Vagina (tissue), 2 donors: ENCODE measurements at places on chromosomes 2 and 18.

GRCh38 chr2:139367416-139367815 lies 587.2 kb upstream of the NXPH2 start:
- no peak for DNase-seq

GRCh38 chr2:199777315-199777714 lies 73.7 kb downstream of the FTCDNL1 start:
- DNase-seq, result no peak

DNA sequence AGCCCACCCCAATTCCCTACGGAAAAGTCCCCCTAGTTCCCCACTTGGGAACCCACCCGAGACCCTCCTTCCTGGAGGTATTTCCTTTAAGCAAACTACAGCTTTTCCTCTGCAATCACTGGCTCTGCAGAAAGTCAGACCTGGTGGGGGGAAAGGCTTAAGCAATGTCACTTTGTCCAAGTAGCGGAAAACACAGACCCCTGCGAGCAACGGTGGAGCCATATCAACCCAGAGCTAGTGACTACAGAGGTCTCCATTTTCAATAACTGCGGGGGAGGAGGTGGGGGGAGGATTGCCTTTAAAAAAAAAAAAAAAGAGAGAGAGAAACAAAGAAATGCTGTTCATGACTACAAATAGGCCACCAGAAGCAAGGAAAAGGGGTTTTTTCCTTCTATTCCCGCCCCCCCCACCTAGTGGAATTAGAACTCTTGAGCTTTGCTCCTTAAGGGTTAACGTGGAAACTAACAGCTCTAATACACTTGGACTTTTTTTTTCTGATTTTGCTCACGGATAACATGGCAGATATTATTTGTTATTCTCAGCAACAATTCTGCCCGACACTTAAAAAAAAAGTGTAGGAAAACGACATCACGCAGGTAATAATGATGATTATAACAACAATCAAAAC lies 1.1 kb upstream of the FRZB start:
- DNase-seq, result no peak

GRCh38 chr2:82139979-82140611 lies 1835.5 kb upstream of the LRRTM1 start:
- no peak for DNase-seq

GRCh38 chr2:36318547-36318946 lies 37.0 kb upstream of the CRIM1 start:
- no peak for DNase-seq

DNA sequence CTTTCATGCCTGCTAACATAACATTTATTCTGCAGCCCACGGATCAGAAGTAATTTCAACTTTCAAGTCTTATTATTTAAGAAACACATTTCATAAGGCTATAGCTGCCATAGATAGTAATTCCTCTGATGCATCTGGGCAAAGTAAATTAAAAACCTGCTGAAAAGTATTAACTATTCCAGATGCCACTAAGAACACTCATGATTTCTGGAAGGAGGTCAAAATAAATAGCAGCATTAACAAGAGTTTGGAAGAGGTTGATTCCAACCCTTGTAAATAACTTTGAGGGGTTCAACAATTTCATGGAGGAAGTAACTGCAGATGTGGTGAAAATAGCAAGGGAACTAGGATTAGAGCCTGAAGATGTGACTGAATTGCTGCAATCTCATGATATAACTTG lies 77.6 kb downstream of the CCDC148 start:
- DNase-seq, result no peak

DNA sequence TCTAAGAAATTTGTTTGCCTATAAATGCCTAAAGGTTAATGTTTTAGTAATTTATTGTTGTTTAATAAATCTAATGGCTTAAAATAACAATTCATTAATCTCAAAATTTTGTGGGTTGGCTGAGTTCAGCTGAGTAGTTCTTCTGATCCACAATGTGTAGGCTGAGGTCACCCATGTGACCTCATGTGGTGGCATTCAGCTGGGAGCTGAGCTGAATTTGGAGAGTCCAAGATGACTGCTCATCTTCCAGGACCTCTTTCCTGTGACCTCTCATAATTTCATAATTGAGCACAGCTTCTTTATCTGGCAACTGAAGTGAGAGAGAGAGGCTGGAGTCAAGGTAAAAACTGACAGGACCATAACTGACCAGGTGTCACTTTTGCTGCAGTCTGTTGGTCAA lies 132.4 kb downstream of the TXNL1 start:
- no peak for DNase-seq

DNA sequence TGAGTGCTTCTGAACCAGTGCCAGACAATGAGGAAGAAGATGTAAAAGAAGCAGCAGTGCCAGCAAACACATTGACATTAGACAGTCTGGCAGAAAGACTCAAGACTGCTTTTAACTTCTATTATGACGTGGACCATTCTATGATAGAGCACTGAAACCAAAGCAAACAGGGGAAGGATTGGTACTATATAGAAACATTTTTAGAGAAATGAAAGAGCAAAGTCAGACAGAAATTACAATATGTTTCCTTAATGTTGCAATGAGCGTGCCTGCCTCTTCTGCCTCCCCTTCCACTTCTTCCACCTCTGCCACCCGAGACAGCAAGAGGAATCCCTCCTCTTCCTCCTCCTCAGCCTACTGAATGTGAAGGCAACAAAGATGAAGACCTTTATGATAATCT lies 39.7 kb downstream of the DHX57 start:
- no peak for DNase-seq
